ENCODE measurements at places on chromosomes 1 and 21. TPM values are rescaled to one million over a fixed set of nuclear protein-coding genes. Genes with fewer than 3 reads are reported as not detected.

ANGPTL7 gene
- 1.8 TPM for total RNA-seq

MAP10 gene
- 4.0 TPM for total RNA-seq

VWA1 gene
- 11.1 TPM for total RNA-seq

DESI2 gene
- total RNA-seq = 33.4 TPM

CXADR gene
- 3.7 TPM for total RNA-seq

TRNP1 gene
- 2.9 TPM for total RNA-seq

KRTAP19-3 gene
- total RNA-seq = not detected

C8A gene
- total RNA-seq = not detected
